ENCODE measurements at places on chromosomes 7 and 10.

DNA sequence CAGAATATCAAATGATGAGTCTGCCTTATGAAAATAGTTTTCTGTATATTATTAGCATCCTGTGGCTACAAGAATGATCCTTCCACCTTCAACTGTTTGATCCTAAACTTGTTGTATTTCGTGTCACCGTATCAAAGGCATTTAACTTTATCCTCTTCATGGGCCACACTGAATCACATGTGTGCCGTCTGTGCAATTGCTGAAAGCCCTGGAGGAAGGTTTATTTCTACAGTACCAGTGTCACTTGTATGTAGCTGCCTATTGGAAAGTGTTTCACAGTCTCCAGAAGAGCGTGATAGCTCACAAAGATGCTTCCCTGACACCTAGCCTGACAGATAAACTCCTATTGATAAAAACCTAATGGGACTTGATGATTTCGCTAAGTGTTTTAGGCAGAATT, 94.5 kb downstream of the ITGA8 start:
- peaks cover 4% of the 10 kb centered on the region for H3K4me1 ChIP-seq
- H3K27ac ChIP-seq, result no peak overlapping the region
- no peak overlapping the region for H3K4me3 ChIP-seq
- H3K27me3 ChIP-seq, result peaks cover 8% of the 10 kb centered on the region
- no peaks in the 10 kb centered on the region for H3K36me3 ChIP-seq
- ATAC-seq, result no peak

- peak overlapping the region; percentile 71 for H3K4me3 ChIP-seq
- H3K4me1 ChIP-seq, result peaks cover 47% of the 10 kb centered on the region
- peak; percentile 66 for ATAC-seq
- H3K27me3 ChIP-seq, result no peaks in the 10 kb centered on the region
- peaks cover 18% of the 10 kb centered on the region for H3K36me3 ChIP-seq
Measured at GRCh38 chr7:35681231-35682029, 13.5 kb downstream of the HERPUD2 start.

- peaks cover 4% of the 10 kb centered on the region for H3K36me3 ChIP-seq
- peak within 1 kb of the TSS; percentile 37 for H3K4me3 ChIP-seq
- H3K27ac ChIP-seq, result no peak within 1 kb of the TSS
- H3K27me3 ChIP-seq, result peaks cover 47% of the 10 kb centered on the region
Measured at GRCh38 chr10:121598263-121599249, at the start of gene FGFR2. Gene FGFR2, minus strand, starts transcription at chr10:121598444. Its CDS starts 4,627 bp downstream, at chr10:121593817.

GRCh38 chr7:137717811-137718271, 128.9 kb downstream of the DGKI start:
- no peak overlapping the region for H3K27ac ChIP-seq
- H3K4me3 ChIP-seq, result no peak overlapping the region
- peaks cover 23% of the 10 kb centered on the region for H3K27me3 ChIP-seq
- no peaks in the 10 kb centered on the region for H3K36me3 ChIP-seq
- no peaks in the 10 kb centered on the region for H3K4me1 ChIP-seq

DNA sequence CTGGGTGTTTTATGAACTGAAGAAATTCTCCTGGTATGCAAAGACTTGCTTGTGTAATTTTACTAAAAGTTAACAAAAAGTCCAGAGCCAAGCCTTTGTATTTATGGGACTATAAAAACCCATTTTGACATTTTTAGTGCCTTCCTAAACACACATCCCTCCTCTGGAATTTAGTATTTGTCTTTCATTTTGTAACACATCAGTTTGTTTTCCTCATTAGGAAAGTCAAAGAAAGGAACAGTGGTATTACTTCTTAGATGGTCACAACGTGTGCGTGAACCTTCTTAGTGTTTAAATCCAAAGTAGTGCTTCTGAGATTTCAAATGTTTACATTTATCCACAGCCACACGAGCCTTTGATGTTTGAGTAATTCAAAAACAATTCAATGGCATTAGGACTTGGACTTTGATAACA, 103.2 kb upstream of the TMEM106B start:
- no peaks in the 10 kb centered on the region for H3K36me3 ChIP-seq
- no peak for ATAC-seq
- no peak overlapping the region for H3K27ac ChIP-seq
- no peak overlapping the region for H3K4me3 ChIP-seq
- peaks cover 27% of the 10 kb centered on the region for H3K27me3 ChIP-seq

GRCh38 chr7:96837593-96837992, 127.9 kb upstream of the SEM1 start:
- H3K27ac ChIP-seq, result no peak overlapping the region
- peak; percentile 93 for ATAC-seq
- no peaks in the 10 kb centered on the region for H3K36me3 ChIP-seq

DNA sequence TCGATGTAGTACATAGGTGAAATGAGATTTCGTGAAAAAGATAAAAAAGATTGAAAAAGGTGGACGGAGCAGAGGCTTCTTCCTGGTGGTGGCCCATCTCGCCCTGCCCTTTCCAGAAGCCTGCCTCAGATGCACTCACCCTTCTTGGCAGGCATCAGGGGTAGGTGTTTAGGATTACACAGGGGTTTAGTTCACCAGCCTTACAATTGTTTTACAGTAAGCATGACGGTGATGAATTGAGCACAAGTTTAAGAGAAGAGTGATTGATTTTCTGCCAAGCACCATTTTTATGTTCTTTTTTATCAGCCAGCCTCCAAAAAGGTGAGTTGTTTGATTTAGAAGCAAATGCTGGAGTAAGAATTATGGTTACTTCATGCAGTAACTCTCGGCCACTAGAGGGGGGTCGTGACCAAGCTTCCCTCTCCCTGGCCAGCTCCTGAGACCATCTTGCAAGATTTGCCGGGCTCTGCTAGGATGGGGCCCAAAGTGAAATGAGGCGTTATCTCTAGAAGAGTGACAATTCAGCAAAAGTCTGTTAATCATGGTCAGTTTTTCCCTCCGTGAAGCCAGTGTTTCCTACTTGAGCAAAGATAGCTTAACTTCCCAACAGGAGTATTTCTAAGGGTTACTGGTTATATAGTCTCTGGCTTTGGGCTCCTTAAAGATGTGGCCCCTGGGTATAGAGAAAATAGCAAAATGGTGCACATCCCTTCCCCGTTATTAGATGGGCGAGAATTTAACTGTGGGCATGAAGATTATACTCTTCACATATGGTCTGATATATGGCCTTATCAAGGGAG, 228.8 kb downstream of the BMPER start:
- no peaks in the 10 kb centered on the region for H3K27me3 ChIP-seq
- H3K4me3 ChIP-seq, result no peak overlapping the region
- no peaks in the 10 kb centered on the region for H3K36me3 ChIP-seq
- H3K27ac ChIP-seq, result no peak overlapping the region
- no peaks in the 10 kb centered on the region for H3K4me1 ChIP-seq

GRCh38 chr10:34537629-34538231, 277.4 kb downstream of the PARD3 start:
- no peak overlapping the region for H3K4me3 ChIP-seq
- no peak overlapping the region for H3K27ac ChIP-seq
- H3K27me3 ChIP-seq, result peaks cover 7% of the 10 kb centered on the region
- peaks cover 4% of the 10 kb centered on the region for H3K4me1 ChIP-seq
- H3K36me3 ChIP-seq, result no peaks in the 10 kb centered on the region

DNA sequence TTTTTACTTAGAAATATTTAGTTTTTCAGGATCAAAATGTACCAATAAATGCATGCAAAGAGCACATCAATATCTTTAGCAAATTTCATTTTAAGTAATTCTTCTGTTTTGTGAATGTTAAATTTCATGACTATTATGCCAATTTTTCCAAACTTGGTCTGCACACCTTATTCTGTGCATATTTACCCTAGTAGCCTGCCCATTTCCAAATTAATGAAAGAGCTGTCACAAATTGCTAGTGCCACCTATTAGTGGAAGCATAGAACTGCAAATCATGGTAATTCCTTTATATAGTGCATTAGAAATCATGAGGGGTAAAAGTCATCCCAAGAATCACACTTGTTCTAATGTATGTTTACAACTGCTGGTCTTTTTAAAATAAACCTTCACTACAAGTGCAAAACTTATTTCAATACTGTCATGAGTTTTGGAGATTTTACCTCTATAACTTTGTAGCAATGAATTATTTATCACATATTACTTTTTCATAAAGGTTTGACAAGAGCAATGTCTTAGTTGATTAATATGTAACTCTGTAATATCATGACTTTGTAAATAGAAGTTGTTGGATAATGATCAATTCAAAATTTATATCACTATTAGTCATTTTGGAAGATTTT, 5.7 kb downstream of the SEMA3A start:
- no peak for ATAC-seq
- H3K4me3 ChIP-seq, result no peak overlapping the region
- H3K27me3 ChIP-seq, result no peaks in the 10 kb centered on the region
- no peaks in the 10 kb centered on the region for H3K36me3 ChIP-seq
- H3K4me1 ChIP-seq, result no peaks in the 10 kb centered on the region

GRCh38 chr7:3738964-3739363, 437.9 kb downstream of the SDK1 start:
- ATAC-seq, result no peak
- peaks cover 23% of the 10 kb centered on the region for H3K27me3 ChIP-seq
- no peaks in the 10 kb centered on the region for H3K36me3 ChIP-seq
- no peak overlapping the region for H3K27ac ChIP-seq
- no peaks in the 10 kb centered on the region for H3K4me1 ChIP-seq

- no peak for ATAC-seq
- H3K36me3 ChIP-seq, result no peaks in the 10 kb centered on the region
- no peaks in the 10 kb centered on the region for H3K4me1 ChIP-seq
Measured at GRCh38 chr10:43960981-43961380, 312.3 kb upstream of the ZNF32 start.

DNA sequence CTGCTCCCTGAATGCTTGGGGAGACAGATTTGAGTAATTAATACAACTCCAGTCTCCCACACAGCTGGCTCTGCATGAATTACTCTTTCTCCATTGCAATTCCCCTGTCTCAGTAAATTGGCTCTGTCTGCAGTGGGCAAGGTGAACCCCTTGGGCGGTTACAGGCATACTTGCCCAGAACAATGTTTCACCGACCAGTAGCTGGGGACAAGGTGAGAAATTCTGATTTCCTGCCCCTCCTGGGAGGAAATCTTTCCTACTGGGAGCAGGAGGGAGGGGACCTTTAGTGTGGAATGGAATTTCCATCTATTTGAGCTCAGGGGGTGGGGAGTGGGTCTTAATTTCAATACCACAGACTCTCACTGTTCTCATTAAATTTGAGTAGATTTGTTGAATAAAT, 42.2 kb upstream of the FZD9 start:
- no peaks in the 10 kb centered on the region for H3K36me3 ChIP-seq
- no peaks in the 10 kb centered on the region for H3K4me1 ChIP-seq
- peaks cover 10% of the 10 kb centered on the region for H3K27me3 ChIP-seq
- H3K27ac ChIP-seq, result no peak overlapping the region
- H3K4me3 ChIP-seq, result no peak overlapping the region
- no peak for ATAC-seq

- no peak overlapping the region for H3K4me3 ChIP-seq
- no peaks in the 10 kb centered on the region for H3K4me1 ChIP-seq
- ATAC-seq, result no peak
- H3K27ac ChIP-seq, result no peak overlapping the region
- H3K27me3 ChIP-seq, result no peaks in the 10 kb centered on the region
Measured at GRCh38 chr7:40833191-40833887, 698.5 kb downstream of the SUGCT start.

- H3K27ac ChIP-seq, result no peak overlapping the region
- no peak overlapping the region for H3K4me3 ChIP-seq
- no peak for ATAC-seq
- H3K4me1 ChIP-seq, result no peaks in the 10 kb centered on the region
- no peaks in the 10 kb centered on the region for H3K36me3 ChIP-seq
- H3K27me3 ChIP-seq, result no peaks in the 10 kb centered on the region
Measured at GRCh38 chr7:13897819-13898218, 91.6 kb downstream of the ETV1 start.

GRCh38 chr10:125101581-125101980, 58.8 kb downstream of the CTBP2 start:
- no peaks in the 10 kb centered on the region for H3K36me3 ChIP-seq
- H3K27ac ChIP-seq, result no peak overlapping the region
- no peak overlapping the region for H3K4me3 ChIP-seq
- no peaks in the 10 kb centered on the region for H3K4me1 ChIP-seq
- no peak for ATAC-seq

- no peak for ATAC-seq
- H3K4me3 ChIP-seq, result no peak overlapping the region
- H3K27me3 ChIP-seq, result peaks cover 23% of the 10 kb centered on the region
- H3K36me3 ChIP-seq, result no peaks in the 10 kb centered on the region
- no peaks in the 10 kb centered on the region for H3K4me1 ChIP-seq
- H3K27ac ChIP-seq, result no peak overlapping the region
Measured at GRCh38 chr7:116545411-116545993, 20.7 kb downstream of the CAV1 start.

DNA sequence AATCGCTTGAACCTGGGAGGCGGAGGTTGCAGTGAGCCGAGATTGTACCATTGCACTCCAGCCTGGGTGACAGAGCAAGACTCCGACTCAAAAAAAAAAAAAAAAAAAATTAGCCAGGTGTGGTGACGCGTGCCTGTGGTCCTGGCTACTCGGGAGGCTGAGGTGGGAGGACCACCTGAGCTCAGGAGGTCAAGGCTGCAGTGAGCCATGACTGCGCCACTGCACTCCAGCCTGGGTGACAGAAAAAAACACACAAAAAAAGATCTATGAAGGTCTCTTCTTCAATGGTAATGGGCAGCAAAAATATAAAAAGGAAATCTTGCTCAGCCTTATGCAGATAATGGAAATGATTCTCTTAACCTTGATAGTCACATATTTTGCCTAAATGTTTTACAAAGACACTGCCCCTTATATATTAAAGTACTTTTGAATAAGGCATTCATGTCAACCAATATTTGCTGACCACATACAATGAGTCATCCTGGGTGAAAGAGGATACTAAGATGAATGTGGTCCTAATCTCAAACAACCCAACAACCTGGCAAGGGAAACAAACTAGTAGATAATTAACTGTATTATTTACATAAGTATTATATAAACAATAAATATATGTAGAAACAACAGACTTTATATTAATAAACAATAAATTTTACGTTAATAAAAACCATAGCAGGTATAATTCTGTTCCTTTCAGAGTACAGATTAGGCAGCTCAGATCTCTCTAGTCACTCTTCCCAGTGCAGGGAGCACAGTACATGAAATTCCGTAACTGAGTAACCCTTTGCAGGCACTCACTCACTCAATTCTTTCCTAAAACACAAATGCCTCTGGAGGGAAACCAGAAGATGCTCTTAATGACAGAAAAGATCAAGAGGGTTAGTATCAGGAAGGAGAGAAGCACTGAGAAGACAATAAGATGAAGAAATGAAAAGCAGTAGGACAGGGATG, 8.1 kb downstream of the TOMM7 start:
- H3K27ac ChIP-seq, result no peak overlapping the region
- no peaks in the 10 kb centered on the region for H3K27me3 ChIP-seq

GRCh38 chr7:51244053-51244452, 72.6 kb downstream of the COBL start:
- H3K36me3 ChIP-seq, result no peaks in the 10 kb centered on the region
- ATAC-seq, result no peak
- H3K27me3 ChIP-seq, result peaks cover 14% of the 10 kb centered on the region
- no peak overlapping the region for H3K27ac ChIP-seq
- no peaks in the 10 kb centered on the region for H3K4me1 ChIP-seq

DNA sequence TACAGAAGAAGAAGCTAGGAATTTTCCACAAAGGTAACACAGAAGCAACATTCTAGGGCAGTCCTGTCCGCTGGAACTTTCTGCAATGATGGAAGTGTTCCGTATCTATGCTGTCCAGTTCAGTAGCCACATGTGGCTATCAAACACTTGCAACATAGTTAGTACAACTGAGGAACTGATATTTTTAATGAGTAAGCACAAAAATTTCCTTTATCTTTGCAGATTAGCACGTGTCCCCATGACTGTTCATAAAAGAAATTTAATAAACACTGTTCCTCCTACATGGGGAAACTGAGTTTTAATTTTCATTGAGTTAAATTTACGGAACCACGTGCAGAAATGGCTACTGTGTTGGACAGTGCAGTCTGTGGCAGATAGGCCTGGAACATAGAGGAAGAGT, 336.4 kb upstream of the KMT2E start:
- H3K4me3 ChIP-seq, result no peak overlapping the region
- peaks cover 27% of the 10 kb centered on the region for H3K27me3 ChIP-seq
- H3K36me3 ChIP-seq, result no peaks in the 10 kb centered on the region
- ATAC-seq, result no peak
- H3K27ac ChIP-seq, result no peak overlapping the region
- H3K4me1 ChIP-seq, result no peaks in the 10 kb centered on the region

All from activated T-helper 17 cell treated with anti-CD3 and anti-CD28 coated beads, Interleukin-2, amount 50 U/mL, for 72 hours (primary cell).